NK-92 treated with Interleukin-12 subunit alpha and Interleukin-12 subunit beta, amount 100 ng/mL, for 24 hours (cell line): ENCODE measurements at places on chromosomes 3 and 15.
A peak's percentile ranks its signal among the peaks of the same experiment; 100 is the strongest.

DNA sequence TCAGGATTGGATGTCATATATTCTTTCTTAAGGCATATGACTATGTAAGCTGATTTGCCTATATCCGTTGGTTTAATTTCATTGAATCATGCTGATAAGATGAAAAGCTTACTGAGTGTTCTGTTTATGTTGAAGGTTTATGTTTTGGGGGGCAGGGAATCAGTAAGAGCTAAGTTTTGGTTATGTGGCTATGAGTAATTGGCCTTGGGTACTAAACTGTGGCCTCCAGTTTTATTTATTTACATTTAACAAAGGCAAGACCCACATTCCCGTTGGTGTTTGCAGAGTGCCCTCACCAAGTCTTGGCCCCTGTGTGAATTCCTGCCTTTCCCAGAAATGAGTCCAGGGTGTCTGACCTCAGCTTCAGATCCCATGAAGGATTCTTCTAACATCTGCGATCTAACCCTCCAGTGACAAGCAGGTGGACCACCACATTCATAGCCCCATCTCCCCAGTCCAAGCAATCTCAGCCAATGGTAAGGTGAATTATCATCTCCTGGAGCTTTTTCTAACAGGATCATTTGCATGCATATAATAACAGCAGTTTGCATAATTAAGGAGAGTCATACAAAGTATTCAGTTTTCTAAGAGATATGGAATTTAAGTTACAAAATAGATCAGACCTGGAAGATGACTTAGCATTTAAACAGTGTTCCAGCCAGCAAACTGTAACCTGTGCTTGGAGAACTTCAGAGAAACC is 27.4 kb downstream of the GLDN start:
- DNase-seq = no peak

DNA sequence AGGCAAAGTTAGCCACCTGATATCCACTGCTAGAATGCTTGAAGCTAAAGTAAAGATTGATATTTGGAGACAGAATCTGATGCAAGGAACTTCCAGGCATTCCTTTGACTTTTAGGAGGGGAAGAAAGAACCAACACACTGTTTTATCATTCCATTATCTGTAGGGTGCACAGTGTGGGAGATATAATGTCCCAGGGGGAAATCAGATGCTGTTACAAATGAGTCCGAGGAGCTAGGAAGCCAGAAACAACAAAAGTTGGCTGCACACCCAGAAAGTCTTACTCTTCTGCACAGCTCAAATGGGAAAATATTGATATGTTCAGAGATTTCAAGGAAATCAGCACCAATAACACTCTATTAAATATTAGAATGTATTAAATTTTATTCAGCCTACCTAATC is 113.6 kb upstream of the ROBO1 start:
- DNase-seq = no peak

GRCh38 chr15:55700876-55701275 is 42.1 kb downstream of the PRTG start:
- no peak for DNase-seq

- no peak for DNase-seq
These were observed 34.8 kb downstream of the MINDY4B start for GRCh38 chr3:150870406-150870805.

- no peak for DNase-seq
These were observed 44.1 kb downstream of the CPN2 start for GRCh38 chr3:194306771-194307640.

GRCh38 chr3:24793896-24794295 is 299.2 kb upstream of the THRB start:
- no peak for DNase-seq

DNA sequence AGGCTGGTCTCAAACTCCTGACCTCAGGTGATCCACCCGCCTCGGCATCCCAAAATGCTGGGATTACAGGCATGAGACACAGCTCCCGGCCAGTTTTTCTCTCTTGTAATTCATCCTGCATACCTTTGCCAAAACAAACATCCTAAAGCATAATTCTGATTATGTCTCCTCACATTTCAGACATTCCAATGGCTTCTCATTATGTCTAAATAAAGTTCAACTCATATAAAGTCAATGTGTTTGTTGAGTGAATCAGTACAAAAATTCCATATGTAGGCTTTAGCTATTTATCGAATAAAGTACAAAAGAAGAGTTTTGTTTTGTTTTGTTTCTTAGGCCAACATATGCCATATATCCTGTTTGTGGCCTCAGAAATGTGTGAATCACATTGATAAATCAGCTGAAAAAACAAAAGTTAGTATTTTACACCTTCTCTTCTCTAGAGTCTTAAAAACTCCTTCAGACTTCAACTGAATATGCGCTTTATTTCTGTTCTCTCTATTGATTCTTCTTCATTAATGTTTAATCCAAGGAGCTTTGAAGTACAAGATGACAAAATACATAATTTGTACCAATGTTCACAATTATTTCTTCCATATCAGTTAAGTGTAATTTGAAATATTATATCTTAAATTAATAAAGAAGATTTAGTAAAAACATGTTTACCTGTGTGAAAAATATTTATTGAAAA is 165.8 kb downstream of the MECOM start:
- DNase-seq = no peak

- DNase-seq = no peak
These were observed 269.2 kb downstream of the SQOR start for GRCh38 chr15:45904019-45904418.

DNA sequence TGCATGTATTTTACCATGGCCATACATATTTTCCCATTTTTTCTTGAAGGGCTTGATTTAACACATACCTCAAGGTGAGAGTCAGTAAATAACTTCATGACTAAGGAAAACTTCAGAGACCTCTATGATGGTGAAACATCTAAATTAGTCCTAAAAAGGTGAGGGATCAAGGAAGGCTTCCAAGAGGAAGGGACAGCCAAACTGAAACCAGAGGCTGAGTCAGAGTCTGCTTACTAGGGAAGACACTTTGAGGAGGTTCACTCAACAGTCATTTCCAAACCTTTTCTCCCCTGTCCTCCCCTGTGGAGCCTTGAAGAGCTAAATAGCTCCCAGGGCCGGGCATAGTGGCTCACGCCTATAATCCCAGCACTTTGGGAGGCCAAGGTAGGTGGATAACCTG is 206.6 kb downstream of the SHQ1 start:
- no peak for DNase-seq

- DNase-seq = no peak
These were observed 227.5 kb upstream of the COL8A1 start for GRCh38 chr3:99410789-99411311.

DNA sequence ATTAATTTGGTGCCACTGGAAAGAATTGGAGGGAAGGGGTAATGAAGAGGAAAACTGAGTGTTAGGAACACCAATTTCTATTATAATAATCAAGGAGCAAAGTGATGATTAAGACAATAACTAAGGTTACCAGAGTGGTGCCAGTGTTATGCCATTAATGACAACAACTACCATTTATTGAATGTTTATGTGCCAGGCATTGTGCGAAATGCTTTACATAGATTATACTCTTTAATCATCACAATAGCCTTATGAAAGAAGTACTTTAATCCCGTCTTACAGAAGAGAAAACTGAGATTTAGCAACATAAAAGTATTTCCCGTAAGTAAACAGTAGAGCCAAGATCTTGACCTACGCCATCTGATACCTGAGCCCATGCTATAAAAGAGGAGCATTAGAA is 187.2 kb upstream of the NR2E3 start:
- no peak for DNase-seq

DNA sequence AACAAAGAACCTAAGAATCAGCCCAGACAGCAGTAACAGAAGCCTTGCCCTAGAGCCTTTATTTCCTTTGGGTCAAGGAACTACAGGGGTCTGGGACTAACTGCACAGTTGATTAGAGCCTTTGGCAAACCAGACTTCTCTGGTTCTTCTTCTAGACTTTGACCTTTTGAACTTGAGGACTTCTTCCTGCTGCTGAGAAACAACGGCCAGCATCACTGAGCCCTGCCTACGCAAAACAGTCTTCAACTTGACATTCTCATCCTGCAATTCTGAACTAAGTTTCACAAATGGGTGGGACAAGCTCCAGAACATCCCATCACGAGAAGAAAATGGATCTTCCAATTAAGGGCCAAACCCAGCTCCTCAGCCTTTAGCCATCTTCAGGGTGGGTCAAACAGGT is 31.4 kb downstream of the CMTM6 start:
- no peak for DNase-seq

DNA sequence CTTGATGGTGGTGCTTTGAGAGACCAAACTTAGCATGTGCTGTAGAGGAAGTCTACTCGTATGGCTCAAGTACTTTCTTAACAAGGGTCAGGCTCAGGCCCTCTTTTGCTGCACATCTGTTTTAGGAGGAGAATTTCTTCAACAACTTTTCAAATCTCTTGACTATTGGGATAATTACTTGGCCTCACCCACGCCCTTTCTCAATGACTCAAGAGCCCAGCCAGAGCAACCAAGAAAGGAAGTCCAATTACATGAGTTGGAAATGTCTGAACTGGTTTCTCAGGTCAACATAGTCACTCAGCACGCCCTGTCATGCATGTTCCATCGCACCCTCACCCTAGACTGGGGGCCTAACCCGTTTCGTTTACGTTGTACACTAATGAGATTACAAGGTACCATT is 44.8 kb upstream of the UMPS start:
- no peak for DNase-seq

GRCh38 chr3:197595470-197596185 is 39.9 kb upstream of the BDH1 start:
- DNase-seq = no peak

- no peak for DNase-seq
These were observed 15.3 kb upstream of the PLCL2 start for GRCh38 chr3:16869261-16870005.

DNA sequence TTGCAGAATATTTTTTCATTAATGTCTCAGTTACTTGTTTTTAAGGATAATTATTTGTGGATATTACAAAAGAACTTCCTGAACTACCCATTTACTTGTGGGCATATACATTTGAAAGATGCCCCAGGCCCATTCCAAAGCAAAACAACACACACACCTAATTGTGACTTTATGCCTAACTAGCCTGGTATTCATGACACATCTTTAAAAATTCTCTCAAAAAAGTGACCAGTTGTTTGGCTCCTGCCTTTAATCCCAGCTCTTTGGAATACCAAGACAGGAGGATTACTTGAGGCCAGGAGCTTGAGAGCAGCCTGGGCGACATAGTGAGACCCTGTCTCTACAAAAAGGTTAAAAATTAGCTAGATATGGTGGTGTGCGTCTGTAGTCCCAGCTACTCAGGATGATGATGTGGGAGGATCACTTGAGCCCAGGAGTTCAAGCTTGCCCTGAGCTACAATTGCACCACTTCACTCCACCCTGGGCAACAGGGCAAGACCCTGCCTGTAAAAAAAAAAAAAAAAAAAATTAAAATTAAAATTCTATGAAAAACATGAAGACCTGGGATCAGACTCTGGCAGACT is 51.7 kb upstream of the SLC4A7 start:
- no peak for DNase-seq

- DNase-seq = no peak
These were observed 12.2 kb upstream of the IFT57 start for GRCh38 chr3:108234387-108234957.

- DNase-seq = peak; percentile 9
These were observed 152.4 kb downstream of the AGBL1 start for GRCh38 chr15:86231864-86232721.

GRCh38 chr3:121165397-121165837 is 257.4 kb downstream of the STXBP5L start:
- DNase-seq = no peak

GRCh38 chr15:48433226-48433886 is 102.1 kb downstream of the DUT start:
- DNase-seq = no peak

DNA sequence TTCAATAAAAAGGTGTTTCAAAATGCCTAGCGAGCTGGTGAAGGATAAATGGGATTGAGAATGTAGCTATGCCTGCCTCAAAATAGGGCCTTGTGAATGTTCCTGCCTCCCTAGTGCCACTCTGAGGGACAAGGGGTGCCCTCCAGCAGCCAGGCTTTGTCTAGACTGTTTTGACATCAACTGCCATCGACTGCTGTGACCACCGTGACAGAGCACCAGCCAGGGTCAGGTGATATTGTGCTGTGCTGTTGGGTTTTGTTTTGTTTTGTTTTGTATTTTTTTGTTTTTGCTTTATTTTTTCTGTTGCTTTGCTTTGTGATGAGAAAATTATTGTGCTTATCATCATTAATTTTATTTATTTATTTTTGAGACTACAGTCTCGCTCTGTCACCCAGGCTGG is 144.8 kb downstream of the SMAD6 start:
- no peak for DNase-seq

GRCh38 chr3:3170998-3171397 is 8.5 kb downstream of the CRBN start:
- DNase-seq = no peak

DNA sequence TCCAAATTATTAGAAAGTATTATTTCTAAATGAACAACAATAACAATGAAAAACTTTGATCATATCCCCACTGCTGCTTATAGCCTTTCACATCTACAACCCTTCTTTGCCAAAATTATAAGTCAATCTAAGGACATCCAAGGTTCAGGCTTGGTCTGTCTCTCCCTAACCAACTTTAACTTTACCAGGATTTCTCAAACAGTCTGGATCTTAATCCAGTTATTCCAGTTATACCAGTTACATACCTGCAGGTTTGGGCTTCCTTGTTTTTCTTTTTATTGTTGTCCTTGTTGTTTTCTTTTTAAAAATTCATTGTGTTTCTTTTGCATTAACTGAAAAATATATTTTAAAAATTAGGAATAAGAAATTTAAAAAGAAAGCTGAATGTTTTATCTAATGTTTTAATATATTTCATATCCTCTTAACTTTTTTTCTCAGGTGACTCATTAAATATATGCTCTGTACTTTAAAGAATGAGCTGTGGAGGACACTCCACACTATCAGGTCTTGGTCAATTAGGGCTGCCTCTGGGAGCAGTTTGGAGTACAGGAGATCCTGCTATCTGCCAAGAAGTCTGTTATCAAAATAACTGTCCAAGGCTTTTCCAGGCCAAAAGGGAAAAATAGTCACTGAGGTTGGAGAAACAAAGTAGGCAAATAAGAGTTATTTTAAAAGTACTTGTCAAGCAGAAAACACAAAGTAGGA is 421.4 kb downstream of the EPHA6 start:
- no peak for DNase-seq

GRCh38 chr3:32759342-32759741 is 58.5 kb upstream of the TRIM71 start:
- no peak for DNase-seq

GRCh38 chr3:81980596-81981494 is 219.4 kb upstream of the GBE1 start:
- DNase-seq = no peak

- DNase-seq = no peak
These were observed 105.5 kb downstream of the SEMA5B start for GRCh38 chr3:122921791-122922651.

DNA sequence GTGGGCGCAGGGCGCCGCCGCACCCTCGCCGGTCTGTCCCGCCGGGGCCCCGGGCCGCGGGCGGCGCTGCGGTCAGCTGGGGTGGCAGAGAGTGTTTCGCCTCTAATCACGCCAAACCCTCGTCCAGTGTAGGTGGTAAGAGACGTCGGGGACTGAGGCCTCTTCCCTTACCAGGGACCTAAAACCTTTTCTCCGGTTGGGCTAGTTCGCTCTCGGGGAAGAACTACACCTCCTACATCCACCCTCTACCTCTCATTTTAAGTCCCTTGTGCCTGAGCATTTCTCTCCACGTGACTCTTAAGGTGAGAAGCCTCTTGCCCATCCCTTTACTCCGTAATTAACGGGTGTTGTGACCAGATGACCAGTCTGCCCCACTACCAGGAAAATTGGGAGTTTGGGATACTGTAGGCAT is 520 bp downstream of the TMEM42 start:
- DNase-seq = no peak
